Stimulated activated CD8-positive, alpha-beta memory T cell treated with anti-CD3 and anti-CD28 coated beads, Interleukin-4, amount 100 ng/mL, for 4 hours (primary cell): ENCODE measurements at places on chromosomes 12 and 14.

- DNase-seq = no peak
Measured at GRCh38 chr14:30906752-30907658, 32.6 kb downstream of the COCH start.

DNA sequence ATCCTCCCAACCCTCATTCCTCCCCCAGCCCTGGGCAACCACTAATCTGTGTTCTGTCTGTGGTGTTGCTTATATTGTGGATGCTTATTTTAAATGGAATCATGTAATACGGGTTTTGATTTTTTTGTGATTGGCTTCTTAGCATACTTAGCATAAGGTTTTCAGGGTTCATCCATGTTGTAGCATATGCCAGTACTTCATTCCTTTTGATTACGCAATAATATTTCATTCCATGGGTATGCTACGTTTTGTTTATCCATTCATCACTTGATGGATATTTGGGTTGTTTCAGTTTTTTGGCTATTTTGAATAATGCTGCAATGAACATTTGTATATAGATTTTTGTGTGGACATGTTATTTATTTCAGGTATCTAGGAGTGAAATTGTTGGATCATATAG lies 82.9 kb downstream of the TSPAN9 start:
- no peak for DNase-seq

- no peak for DNase-seq
Measured at GRCh38 chr12:80513211-80513610, 69.2 kb downstream of the PTPRQ start.

DNA sequence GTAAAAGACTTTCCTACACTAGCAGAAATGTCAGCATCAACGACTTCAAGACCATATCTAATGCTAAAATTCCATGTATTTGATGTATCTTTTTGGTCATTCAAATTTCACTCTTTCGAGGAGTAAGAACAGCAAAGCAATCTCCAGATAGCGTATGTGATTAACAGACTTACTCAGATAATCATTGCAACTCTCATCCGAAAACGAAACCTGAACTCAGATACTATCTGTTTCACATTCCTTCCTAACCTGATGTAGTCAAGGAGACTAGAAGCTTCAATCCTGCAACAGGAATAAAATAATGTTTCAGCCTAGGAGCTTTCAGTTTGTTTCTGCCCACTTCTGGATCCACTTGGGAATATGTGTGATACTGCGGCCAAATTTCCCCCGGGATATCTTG lies 286.3 kb downstream of the NUAK1 start:
- DNase-seq = no peak
